ENCODE measurements at places on chromosomes 1 and 21.
A peak's percentile ranks its signal among the peaks of the same experiment; 100 is the strongest.

- DNase-seq, result no peak
These were observed 16.2 kb upstream of the ZNF326 start for GRCh38 chr1:89978755-89979154.

- no peak for DNase-seq
These were observed 7.1 kb downstream of the BECN2 start for GRCh38 chr1:241964550-241965282.

GRCh38 chr1:227215863-227216510 is 102.3 kb downstream of the CDC42BPA start:
- DNase-seq, result no peak

- DNase-seq, result no peak
These were observed 13.9 kb downstream of the LSS start for GRCh38 chr21:46214478-46215340.

- no peak for DNase-seq
These were observed 25.9 kb upstream of the HOOK1 start for GRCh38 chr1:59788825-59789224.

DNA sequence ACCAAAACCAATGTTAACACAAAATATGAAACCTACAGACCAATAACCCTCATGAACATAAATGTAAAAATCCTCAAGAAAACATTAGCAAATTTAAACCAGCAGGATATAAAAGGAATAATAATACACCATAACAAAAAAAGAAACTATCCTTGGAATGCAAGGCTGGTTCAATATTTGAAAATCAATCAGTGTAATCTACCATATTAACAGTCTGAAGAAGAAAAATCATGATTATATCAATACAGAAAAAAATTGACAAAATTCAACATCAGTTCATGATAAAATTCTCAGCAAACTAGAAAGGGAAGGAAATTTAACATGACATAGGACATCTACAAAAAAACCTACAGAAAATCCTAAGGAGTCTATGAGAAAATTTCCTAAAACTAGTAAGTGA is 19.8 kb downstream of the PRMT2 start:
- DNase-seq, result no peak

DNA sequence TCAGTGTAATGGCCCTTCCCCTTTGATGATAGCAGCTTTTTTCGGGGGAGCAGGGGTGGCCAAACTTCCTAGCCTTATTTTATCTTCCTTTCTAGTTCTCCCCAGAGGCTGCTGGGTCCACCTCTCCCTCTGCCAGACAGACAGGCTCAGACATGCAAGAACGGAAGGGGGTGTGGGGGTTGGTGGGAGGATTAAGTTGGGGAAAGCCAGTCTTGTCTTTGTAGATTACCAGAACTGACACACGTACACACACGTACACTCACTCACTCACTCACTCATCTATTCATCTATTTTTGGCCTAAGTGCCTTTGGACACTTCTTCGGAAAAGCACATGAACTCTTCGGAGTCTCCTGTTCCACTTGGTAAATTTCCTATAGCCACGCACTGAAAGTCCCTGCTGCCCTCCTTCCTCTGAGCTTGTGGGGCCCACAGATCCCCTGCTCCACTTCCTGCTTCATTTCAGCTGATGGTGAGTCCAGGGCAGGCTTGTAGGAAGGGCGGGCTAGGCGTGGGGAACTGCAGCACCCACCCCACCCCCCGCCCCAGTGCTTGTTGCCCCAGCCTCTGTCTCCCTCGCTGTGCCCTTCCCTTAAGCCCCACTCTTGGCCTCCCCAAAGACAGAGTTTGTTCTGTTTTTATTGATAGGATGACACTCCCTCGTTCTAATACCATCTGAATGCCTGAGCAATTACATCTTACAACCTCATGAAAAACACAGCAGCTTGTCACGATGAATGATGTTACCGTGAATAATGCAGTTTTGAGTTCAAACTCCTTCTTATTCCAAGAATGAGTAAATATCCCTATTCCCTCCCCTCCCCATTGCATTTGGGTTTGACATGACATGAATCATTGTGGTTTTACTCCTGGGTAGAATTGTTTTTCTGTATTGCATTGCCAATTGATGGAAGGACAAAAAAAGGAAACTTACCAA is 60.7 kb upstream of the ATP5PO start:
- no peak for DNase-seq

DNA sequence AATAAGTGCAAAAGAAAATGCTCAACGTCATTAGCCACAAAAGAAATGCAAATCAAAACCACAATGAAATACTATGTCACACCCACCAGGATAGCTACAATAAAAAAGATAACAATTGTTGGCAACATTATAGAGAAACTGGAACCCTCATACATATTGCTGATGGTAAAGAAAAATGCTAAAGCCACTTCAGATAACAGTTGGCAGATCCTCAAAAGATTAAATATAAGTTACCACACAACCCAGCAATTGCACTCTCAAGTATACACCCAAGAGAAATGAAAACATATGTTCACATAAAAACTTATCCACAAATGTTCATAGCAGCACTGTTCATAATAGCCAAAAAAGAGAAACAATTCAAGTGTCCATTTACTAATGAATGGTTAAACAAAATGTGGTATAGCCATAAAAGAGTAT is 20.7 kb downstream of the TRIM33 start:
- peak; percentile 21 for DNase-seq

GRCh38 chr1:100834777-100835660 is 59.6 kb downstream of the EXTL2 start:
- DNase-seq, result no peak

GRCh38 chr1:48556186-48556850 is 84.3 kb upstream of the SPATA6 start:
- no peak for DNase-seq

- DNase-seq, result no peak
These were observed 37.3 kb upstream of the CSF3R start for GRCh38 chr1:36520056-36520455.

DNA sequence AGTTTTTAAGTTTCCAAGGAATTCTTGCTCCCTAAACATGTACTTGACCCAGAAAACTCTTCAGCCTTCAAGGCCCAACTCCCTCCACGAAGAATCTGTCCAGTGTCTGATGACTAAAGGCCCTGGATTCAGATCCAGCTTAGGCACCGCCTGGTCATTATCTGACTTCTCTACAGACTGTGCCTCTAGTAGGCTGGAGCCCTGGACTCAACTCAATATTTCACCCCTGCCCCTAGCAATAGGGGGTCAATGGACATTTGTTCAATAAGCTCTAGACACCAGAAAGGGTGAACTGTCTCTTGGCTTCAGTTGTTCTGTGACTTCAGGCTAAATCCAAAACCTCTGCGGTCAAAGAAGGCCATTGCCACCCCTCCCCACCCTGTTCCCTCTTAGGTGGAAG is 34.5 kb downstream of the NUAK2 start:
- DNase-seq, result no peak

DNA sequence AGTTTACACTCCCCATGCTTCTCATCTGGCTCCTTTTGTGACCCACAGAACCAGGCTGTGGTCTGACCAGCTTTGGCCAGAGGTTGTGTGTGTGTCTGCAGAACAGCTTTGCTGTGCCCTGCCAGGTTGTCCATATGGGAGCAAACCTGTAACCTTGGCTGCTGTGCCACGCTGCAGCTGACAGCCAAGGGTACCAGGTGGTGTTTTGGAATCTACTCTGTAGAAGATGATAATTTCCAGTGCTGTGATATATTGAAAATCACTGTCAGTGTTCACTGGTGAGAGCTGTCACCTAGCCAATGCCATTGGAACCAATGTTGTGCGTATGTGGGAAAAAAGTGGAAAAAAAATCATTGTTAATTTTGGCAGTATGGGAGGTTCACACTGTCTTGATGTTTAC is 18.2 kb downstream of the CENPF start:
- DNase-seq, result no peak

GRCh38 chr1:71717186-71717585 is 565.2 kb downstream of the NEGR1 start:
- no peak for DNase-seq

GRCh38 chr1:15525050-15526020 is 1.3 kb upstream of the DNAJC16 start:
- DNase-seq, result no peak

DNA sequence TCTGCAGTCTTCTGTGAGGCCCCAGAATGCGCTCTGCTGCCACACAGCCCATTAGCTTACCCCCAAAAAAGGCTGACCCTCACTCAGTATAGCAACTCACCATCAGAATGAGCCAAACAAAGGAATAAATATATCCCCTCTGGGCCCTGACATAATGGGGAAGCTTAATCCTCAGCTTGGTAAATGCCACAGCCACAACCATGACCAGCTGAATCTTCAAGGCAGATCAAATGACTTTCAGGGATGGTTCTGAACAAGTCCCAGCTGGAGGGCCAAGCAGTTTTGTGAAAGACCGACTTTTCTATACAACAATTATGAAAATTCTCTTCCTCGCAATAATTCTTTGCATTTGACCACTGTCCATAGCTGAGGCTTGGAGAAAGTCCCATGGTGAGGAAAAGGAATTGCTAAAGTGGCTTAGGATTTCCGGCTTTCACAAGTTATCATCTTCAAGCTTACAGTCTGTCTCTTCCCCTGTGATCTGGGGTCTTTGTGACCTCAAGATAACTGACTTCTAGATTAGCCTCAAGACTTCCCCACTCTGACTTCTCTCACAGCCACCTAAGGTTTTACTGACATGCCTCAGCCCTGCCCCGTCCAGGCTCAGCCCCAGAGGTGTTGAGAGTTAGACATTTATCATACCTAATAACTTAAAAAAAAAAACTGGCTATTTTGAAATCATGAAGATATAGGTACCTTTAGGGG is 47.8 kb upstream of the PBX1 start:
- DNase-seq, result no peak

DNA sequence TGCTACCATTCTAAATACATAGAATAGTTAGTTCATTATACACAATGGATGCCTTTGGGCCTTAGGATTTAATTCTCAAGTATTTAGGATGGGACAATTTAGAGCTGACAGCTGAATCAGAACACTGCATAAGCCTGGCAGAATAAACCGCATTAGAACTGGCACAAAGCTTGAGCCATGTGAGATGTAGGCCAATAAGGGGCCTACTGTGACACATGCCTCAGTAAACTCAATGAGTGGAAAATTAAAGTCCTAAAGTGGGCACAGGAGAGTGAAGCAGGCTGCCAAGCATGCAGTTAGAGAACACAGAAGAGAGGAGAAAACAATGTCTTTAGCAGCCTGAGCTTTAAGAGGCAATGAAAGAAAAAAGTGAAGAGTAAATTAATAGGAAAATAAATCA is 24.3 kb downstream of the SCYL3 start:
- DNase-seq, result no peak

DNA sequence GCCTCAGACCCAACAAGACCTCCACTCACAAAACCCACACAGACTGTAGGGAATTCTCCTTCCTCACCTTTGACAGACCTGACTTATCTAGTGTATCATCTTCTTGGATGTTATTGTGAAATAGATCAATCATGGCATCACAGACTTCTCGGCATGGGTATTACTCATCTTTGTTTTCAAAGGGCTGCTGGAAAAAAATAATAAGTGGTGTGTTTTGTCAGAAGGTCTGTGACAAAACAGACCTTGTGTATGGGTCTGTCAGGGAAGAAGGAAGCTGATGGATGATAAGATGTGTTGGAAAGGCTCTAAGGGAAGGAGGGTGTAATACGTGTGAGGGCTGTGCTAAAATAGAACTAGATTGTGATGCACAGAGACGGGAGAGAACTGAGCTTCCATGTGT is 13.9 kb upstream of the S100A7 start:
- no peak for DNase-seq

GRCh38 chr21:16215663-16216183 is 485.9 kb downstream of the USP25 start:
- DNase-seq, result peak; percentile 14

DNA sequence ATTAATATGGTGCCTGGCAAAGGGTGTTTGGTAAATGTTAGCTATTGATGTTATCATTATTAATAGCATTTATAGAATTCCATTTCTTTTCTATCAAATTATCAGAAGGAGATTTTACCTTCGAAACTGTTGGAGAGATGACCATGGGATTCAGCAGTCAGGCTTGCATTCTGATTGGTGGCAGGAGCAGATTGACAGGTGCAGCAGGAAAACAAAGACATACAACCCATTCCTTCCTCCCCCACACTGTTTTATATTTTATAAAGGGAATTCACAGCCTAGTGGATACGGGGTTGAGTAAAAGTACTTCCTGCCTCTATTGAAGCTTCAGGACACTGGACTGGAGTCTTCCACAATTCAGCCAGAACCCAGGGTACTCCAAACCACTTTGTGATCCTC is 55.1 kb upstream of the SYT14 start:
- DNase-seq, result no peak

DNA sequence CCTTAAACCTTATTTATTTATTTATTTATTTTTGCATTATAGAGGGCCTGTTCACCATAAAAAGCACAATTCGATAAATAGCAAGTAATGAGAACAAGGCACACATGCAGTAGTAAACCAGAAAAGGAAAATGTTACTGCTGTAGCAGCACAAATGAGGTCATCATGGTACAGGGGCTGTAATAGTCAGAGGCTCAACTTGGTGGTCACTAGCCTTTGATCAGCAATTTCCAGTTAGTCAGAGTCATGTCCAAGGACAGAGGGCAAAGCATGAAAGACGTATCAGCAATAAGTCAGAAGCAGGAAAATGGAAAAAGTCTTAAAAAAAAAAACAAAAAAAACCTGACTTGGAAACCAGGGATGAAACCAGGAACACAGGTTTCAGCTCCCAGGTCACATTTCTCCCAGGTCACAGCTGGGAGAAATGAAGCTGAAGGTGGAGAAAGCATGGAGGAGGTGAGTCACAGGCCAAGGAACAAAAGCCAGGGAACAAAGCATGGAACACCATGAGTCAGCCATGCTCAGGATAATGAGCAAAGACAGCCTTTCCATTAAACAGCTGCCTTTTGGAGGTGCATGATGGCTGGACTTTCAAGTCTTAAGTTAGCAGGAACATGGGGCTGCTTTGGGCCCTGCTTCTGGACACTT is 556.3 kb downstream of the LTN1 start:
- DNase-seq, result no peak

DNA sequence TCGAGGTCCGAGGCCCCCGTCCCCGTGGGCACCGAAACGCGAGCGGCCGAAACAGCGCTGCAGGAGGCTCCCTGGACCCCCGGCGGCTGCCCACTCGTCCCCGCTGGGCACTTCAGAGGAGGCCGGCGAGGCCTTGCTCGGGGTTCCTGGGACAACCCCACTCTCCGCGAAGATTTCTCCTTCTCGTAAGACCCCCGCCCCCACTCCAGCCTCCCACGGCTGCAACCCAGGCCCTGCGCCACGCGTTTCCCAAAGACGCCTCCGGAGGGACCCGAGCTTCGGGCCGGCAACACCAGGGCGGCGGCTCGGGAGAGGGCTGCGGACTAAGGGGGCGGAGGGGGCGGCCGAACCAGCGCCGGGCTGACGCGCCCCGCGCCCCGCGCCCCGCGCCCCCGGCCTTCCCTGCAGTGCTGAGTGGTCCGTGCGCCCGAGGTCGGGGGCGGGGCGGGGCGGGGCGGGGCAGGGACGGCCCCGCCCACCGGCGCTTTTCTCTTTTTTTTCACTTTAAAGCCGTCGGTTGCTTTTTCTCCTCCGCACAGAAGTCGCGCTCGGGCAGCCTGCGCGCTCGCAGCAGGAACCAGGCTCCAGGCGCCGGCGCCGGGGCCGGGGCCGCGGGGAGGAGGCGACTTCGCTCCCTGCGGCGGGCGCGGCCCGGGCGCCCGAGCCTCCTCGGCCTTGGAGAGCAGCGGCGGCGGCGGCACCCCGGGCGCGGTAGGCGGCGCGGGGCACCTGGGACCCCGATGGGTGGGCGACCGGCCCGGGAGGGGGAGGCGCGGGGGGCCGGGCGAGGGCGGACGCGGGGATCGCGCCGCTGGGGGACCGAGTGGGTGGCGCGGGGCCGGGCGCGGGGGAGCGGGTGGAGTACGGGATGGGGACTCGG is at the start of gene SPSB1:
Gene SPSB1 (plus strand): TSS at position 534 of the 880 bp plus-strand sequence. CDS start 62,998 bp downstream, outside the sequence.
- no peak for DNase-seq

- DNase-seq, result no peak
These were observed 9.8 kb upstream of the SSX2IP start for GRCh38 chr1:84700070-84700469.
